H1 (cell line): ENCODE measurements at places on chromosomes 3 and 15. TPM values are rescaled to one million over a fixed set of nuclear protein-coding genes. Genes with fewer than 3 reads are reported as not detected.

The ARGFX gene
- total RNA-seq = not detected in 2 replicates

GRCh38 chr3:50530001-50530970 is 26.9 kb upstream of the CACNA2D2 start:
- DNase-seq = peak; percentile 68

The STAC gene
- 16.5 and 18.1 TPM in 2 replicates for total RNA-seq

DNA sequence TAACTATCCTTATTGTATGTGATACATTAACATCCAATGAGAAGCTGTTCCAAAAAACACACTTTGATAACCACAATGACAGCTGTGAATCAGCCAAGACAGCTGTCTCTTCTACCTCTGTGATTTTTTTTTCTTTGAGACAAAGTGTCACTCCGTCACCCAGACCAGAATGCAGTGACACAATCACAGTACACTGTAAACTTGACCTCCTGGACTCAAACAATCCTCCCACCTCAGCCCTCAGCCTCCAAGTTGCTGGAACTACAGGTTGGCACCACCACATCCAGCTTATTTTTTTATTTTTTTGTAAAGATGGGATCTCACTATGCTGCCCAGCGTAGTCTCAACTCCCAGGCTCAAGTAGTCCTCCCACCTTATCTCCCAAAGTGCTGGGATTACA is 73.5 kb upstream of the TMCO5A start:
- no peak for DNase-seq

The CRYGS gene
- total RNA-seq = 0.90 and 1.8 TPM in 2 replicates

- DNase-seq = no peak
Observed at GRCh38 chr15:34301058-34301457, 36.5 kb downstream of the SLC12A6 start.

- DNase-seq = no peak
Observed at GRCh38 chr3:55746808-55747413, 259.8 kb upstream of the WNT5A start.

The GP9 gene
- total RNA-seq = not detected in 2 replicates

The AGBL1 gene
- not detected in 2 replicates for total RNA-seq

The SPINK8 gene
- not detected in 2 replicates for total RNA-seq

The SOX14 gene
- 0.21 and 0.50 TPM in 2 replicates for total RNA-seq

- DNase-seq = no peak
Observed at GRCh38 chr15:37698679-37699078, 235.8 kb upstream of the TMCO5A start.

- DNase-seq = no peak
Observed at GRCh38 chr15:31405200-31405920, 78.7 kb downstream of the KLF13 start.
